ENCODE measurements at places on chromosomes 6 and 20.

GRCh38 chr6:31485055-31485454 lies 12.9 kb upstream of the MICB start:
- DNase-seq: peak; percentile 53

DNA sequence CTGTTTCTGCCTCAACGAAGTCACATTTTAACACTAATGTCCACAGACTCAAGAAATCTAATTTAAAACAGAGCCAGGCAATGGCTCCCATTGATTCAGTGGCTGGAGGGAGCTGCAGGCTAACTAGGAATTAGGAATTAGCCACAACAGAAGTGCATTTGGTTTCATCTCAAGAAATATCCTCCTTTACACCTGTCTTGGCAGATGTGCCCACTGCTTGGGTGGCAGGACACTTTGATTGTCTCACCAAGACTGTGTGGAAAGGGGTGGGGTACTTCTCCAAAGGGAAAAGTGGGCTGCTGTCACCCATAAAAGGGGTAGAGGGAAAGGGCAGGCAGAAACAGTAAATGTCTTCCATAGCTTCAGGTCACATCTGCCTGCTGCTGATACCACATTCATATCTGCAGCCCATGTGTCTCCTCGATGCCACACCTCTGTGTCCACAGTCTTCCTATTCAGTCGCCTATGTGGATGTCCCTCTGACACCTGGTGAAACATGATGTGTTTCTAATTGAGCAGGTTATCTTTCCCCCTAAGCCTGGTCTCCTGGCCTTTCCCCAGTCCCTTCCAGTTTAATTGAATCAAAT lies 10.9 kb upstream of the OSER1 start:
- DNase-seq: no peak

GRCh38 chr20:60990643-60991042 lies 261.4 kb upstream of the CDH4 start:
- no peak for DNase-seq

DNA sequence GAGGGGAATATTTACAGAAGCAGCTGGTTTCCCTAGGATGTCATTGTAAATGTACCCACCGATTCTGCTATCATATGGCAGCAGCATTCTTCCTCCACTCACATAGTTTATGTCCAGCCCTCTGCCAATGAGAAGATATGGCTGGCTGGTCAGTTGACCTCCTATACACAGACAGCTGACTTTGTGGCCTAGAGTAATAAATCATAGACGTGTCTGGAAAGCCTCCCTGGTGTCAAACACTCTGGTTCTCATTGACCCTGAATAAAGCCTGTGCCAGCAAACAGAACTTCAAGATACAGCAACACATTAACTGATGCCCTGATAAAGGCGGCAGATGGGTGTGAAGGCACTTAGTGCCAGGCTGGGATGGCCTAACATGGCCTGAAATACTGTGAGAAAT lies 52.6 kb downstream of the GPR63 start:
- DNase-seq: no peak

- peak; percentile 94 for DNase-seq
Measured at GRCh38 chr6:129590408-129591022, 119.5 kb downstream of the ARHGAP18 start.

GRCh38 chr6:113597231-113597583 lies 259.9 kb upstream of the MARCKS start:
- DNase-seq: peak; percentile 51

DNA sequence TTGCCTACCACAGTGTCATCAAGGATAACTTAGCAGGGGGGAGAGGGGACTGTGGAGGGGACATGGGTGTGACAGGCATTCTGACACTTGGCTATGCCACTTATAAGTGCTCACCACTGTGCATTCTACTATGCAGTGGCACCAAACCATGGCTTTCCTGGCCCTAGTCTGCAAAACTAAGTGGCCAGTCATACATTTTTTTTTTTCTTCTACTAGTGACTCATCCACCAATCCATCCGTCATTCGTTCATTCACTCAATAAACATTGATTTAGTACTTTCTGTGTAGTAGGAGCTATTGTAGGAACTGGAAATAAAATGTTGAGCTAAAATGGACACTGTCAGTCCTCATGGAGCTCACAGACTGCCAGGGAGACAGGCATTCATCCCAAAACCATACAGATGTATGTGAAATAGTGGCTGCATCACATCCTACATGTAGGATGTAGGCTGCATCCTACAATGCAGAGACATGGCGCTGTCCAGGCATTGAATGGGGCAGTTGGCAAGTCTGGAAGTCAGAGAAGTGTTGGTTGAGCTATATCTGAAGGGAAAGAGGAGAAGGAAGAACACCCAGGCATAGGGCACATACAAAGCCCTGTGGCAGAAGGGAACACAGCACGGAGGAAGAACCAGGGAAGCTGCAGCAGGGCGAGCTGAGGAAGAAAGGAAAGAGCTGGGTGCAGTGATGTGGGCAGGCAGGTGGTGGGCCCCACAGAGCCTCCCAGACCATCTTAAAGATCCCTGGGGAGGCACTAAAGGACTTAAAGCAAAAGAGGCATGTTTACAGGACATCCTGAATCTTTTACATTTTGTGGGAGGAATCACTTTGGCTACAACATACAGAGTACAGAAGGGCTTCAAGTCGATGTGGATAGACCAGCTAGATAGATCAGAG lies 224.4 kb downstream of the UST start:
- DNase-seq: peak; percentile 43

DNA sequence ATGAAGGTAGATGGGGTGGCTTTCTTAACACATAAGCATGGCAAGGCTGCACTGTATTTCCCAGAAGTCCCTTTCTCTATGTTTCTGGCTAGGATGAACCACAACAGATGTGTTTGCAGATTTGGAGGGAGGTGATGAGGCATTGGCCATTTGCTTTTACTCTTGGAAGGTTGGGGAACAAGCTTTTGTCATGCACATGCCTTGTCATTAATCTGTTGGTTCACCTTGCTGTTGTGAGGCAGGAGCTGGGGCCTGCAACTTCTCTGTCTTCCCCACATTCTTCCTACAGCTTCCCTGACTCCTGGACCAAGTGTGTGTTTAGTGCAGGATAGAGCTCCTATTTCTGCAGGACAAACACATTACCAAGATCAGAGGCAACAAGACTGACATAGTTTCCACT lies 326.2 kb upstream of the SPTLC3 start:
- DNase-seq: no peak

GRCh38 chr6:166745801-166746668 lies 119.0 kb upstream of the RPS6KA2 start:
- no peak for DNase-seq

- no peak for DNase-seq
Measured at GRCh38 chr6:144265061-144265357, 20.1 kb upstream of the UTRN start.

DNA sequence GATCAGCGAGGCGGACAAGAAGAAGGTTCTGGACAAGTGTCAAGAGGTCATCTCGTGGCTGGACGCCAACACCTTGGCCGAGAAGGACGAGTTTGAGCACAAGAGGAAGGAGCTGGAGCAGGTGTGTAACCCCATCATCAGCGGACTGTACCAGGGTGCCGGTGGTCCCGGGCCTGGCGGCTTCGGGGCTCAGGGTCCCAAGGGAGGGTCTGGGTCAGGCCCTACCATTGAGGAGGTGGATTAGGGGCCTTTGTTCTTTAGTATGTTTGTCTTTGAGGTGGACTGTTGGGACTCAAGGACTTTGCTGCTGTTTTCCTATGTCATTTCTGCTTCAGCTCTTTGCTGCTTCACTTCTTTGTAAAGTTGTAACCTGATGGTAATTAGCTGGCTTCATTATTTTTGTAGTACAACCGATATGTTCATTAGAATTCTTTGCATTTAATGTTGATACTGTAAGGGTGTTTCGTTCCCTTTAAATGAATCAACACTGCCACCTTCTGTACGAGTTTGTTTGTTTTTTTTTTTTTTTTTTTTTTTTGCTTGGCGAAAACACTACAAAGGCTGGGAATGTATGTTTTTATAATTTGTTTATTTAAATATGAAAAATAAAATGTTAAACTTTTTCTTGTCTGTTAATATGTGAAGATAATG lies 2.2 kb downstream of the HSPA1B start:
- peak; percentile 59 for DNase-seq

- no peak for DNase-seq
Measured at GRCh38 chr6:78693835-78694234, 173.5 kb upstream of the IRAK1BP1 start.

GRCh38 chr6:38214159-38214558 lies 394.6 kb downstream of the ZFAND3 start:
- no peak for DNase-seq

DNA sequence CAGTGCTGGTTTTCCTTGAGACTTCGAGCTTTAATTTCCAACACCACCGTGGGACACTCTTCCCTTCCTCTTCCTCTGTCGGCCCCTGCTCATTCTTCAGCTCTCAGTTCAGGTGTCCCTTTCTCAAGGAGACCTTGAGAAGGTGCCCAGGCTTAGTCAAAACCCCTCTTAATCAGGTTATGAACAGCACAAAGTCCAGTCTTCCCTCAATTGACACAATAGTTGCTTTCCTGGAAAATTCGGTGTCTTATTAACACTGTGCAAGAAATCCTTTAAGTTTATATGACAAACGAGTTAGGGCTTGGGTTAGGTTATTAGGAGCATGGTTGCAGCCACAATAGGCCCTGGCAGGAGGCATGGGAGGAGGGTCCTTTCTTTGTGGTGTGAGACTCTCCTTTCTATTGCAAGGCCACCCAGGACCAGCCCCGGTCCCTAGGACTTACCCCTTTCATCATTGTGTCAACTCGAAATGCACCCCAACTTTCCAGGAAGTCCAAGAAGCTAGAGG lies 1.5 kb upstream of the NSFL1C start:
- DNase-seq: no peak

- DNase-seq: no peak
Measured at GRCh38 chr20:3563133-3563532, 92.3 kb downstream of the ATRN start.

DNA sequence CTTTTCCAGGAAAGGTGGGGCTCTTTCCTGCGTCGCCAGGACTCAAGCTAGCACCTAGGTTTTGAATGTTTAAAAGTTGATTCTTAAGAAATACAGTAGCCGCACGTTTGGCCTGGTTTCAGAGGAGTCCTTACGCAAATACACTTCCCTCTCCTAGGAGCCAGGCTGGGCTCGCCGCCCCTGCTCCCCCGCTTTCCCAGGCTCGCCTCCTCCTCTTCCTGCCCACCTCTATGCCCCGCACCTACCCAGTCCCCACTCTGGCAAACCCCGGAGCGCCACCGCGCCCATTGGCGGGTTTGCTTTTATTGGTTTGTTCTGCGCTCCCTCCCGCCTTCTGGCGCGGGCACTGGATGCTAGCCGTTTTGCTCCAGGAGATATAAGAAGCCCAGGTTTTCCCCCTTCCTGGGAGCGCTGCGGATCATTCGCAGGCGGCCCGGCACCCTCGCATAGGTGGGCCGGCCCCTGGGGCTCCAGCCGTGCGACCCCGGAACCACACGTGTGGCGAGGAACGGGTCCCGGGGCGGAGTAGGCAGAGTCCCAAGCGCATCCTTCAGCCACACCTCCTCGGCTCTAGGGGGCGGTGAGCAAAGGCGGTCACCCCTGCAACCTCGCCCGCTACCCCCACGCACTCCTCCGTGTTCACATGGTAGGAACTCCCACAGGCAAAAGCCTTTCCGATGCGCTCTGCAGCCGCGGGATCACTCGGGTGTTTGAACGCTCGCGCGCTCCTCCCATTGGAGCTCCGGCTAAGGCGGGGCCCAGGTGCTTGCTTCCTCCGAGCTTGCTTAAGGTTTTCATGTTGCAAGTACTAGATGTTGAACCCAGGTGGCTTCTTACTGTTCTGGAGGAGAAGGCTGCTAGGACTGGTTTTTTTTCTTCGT lies 119.0 kb downstream of the RTN4IP1 start:
- DNase-seq: peak; percentile 75

DNA sequence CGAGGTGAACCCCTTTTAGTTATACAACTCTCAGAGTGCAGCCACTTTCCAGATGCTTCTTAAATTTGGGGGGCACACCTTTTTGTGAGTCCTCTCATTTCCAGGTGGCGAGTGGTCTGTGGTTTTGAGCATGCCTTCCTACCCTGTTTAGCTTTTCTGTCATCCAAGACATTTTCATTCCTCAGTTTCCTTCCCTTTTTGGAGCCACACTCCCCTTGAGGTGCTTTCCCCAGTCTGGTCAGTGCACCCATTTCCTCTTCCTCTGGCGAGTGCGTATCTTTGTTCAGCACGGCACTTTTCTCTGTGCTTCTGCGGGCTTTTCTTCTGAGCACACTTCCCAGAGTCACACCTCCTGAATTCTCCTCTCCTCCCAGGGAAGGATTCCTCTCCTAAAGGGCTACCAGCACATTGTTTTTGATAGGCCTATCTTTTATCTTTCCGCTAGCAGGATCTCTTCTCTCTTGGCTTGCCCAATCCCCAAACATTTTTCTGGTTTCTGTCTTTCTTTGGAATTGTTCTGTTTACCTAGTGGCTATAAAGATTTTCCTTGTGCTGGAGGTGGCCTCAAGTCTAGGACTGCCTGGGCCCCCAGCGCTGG lies 1.4 kb downstream of the PHF20 start:
- DNase-seq: no peak

DNA sequence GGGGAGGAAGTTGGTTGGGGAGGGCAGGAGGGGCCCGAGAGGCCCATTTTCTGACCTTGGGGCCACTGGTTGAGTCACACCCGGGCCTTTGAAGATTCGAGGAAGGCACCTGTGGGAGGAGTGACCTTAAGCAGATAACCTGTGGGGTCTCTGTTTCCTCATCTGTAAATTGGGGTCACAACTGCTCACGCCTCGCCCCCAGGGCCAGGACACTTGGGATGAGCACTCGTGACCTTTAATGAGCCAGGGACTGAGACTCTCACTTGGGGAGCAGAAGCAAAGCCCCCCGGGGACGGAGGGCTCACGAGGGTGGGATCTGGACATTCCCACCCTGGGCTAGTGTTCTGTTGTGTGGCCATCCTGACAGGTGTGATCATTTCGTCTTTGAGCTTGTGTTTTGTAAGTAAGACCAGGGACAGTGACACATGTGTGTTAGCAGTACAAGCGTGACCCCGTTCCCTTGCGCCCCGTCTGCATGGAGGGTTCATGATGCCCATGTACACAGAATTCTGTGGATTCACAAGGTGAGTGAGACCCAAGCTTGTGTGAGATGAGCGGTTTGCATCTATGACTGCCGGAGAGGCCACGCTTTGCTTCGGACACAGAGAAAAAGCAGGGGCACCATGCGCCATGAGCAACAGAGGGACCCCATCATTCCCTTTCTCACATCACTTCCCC lies 79.3 kb upstream of the PMEPA1 start:
- DNase-seq: no peak

DNA sequence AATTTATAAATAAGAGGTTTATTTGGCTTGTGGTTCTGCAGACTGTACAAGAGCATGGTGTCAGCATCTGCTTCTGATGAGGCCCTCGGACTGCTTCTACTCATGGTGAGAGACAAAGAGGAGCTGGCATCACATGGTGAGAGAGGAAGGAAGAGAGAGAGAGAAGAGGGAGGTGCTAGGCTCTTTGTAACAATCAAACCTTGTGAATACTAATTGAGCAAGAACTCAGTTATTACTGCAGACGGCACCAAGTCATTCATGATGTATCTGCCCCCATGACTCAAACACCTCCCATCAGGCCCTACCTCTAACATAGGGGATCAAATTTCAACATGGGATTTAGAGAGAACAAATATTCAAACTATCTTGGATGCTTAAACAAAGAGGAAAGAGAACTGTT lies 6.3 kb upstream of the SIRPG start:
- DNase-seq: peak; percentile 6

- no peak for DNase-seq
Measured at GRCh38 chr6:104428184-104428583, 431.5 kb downstream of the HACE1 start.

GRCh38 chr6:143385636-143386035 lies 64.9 kb downstream of the ADAT2 start:
- DNase-seq: no peak
